ENCODE measurements at places on chromosomes 6 and 20. TPM values are rescaled to one million over a fixed set of nuclear protein-coding genes. Genes with fewer than 3 reads are reported as not detected.

DNA sequence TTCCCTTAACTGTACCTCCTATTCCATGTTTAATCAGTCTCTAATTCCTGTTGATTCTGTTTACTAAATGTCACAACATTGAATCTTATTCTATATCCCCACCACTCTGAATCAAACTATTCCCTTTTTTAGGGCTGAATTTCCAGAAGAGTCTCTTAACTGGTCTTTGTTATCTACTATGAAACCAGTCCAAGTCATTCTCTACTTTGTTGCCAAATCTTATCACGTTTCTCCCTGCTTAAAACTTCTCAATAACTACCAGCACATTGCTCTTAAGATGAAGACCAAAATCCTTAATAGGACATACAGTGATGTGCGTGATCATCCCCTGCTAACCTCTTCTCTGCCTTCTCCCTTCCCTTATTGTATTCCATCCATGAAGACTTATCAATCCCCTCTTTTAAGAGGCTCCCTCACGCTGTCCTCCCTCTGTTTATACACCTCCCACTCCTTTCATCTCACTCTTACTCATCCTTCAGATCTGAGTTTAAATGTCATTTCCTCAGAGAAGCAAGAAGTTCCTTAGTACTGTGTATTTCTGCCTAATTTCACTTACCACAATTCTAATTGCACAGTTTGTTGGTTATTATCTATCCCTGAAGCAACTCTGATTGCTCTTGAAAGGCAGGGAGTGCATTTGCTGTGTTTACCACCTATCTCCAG, 143.0 kb upstream of the AHI1 start:
- no peak for DNase-seq

GRCh38 chr6:89689732-89690131, 51.2 kb upstream of the LYRM2 start:
- no peak for DNase-seq

DNA sequence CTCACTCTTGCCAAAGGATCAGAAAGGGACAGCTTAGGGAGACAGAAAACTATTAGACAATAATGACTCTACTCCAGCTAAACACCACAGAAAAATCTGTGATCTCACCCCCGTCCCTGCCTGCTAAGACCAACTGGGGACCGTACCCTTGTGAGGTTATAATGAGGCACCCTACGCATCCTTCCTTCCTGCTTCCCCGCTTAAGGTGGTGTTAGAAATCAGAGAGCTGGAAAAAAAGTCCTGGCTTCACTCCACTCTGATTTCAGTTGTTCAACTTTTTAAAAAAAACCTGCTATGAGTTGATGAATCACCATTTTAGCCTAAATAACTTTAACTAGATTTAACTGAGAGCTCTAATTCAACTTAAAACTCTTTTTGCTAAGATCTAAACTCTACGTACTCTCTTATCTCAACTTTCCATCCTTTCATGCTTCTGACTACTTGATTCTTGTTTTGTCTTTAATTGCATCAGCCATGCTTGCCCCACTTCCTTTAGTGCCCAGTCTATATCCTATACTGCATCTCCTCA, 35.8 kb upstream of the TMEM14A start:
- no peak for DNase-seq

DNA sequence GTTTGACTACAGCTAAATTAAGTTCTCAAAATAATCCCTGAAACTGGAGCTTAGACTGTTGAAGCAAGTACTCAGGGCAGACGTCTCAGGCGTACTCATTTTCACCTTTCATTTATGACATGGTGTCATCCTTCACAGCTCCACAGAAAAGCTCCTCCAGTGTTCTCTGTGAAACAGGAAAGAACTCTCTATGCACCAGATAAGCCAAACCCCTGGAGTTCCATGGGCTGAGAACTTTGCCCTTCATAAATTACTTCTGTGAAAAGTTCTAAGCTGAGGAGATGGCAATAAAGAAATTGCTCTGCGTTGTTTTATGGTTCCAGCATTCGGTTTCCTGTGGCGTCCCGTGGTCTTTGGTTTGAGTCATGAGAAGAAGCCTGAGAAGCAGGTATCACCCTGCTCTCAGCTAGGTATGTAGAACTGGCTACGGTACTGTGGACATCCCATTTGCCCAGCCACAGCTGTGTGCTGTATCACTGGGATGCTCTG, 20.2 kb upstream of the RREB1 start:
- DNase-seq: no peak

DNA sequence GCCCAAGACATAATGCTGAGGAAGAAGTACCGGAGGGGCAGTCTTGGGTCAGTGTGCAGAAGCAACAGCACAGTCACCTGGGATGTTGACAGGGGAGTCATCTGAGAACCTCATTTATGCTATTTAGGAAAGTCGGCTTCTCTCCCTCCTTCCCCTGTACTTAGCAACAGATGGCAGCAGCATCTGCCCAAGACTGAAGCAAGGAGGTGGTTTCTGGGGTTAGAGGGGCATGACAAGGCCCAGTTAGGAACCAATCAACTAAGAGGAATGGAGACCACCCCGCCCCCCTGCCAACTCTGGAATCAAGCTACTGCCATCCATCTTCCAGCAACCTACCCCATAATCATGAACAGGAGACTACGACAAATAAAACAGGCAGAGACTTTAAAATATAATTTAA, 21.7 kb downstream of the RIPK1 start:
- no peak for DNase-seq

DNA sequence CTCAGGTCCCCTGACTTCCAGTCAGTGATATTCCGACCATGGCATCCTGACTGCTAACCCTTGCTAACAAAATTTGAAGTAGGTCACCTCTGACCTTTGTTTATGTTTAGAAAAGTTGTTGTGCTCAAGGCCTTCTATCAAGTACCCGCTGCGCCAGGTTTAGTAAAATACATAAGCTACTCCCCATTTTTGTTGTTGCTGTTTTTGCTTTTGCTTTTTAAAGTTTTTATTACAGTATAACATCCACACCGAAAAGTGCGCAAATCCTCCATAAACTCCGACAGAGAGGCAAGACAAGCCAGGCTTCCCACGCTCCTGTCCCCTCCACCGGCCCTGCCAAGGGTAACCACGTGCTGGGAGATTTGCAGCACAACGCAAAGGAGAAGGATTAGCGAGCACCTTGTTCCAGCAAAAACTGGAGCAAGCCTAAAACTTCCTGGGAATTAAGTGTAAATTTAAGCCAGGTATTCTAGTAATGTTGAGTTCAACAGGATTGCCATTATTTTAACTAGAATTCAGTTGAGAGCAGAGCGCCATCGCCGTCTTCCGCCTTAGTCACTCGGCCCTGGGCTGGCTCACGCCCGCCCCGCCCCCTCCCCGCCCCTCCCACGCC, 17.8 kb upstream of the HMGN4 start:
- no peak for DNase-seq

GRCh38 chr6:119655124-119655523, 305.6 kb upstream of the MAN1A1 start:
- no peak for DNase-seq

GRCh38 chr6:41697861-41698781, 37.3 kb downstream of the TFEB start:
- DNase-seq: peak; percentile 45

DNA sequence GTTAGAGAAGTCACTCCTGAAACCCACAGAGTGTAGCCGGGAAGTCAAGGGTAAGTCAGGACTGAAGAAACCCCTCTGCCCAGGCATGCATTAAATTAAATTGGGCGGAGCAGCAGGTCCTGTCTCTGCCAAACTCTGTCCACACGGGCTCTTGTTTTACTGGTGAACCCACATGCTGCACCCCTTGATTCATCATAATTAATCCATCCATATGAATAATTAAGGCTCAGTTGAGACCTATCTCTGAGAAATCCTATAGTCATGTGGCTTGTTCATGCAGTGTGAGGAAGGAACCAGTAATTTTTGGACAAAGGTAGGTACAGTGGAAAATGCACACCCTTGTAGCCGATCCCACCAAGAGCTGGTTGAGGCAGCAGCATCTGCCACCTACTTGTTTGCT, 43.0 kb downstream of the PXDC1 start:
- no peak for DNase-seq

- no peak for DNase-seq
These were observed at the start of gene DLK2 for GRCh38 chr6:43455531-43456428. DLK2 (minus strand) TSS chr6:43455548; CDS start chr6:43454825, 723 bp downstream.

- DNase-seq: no peak
These were observed 2.4 kb downstream of the C6orf89 start for GRCh38 chr6:36888115-36888643.

DNA sequence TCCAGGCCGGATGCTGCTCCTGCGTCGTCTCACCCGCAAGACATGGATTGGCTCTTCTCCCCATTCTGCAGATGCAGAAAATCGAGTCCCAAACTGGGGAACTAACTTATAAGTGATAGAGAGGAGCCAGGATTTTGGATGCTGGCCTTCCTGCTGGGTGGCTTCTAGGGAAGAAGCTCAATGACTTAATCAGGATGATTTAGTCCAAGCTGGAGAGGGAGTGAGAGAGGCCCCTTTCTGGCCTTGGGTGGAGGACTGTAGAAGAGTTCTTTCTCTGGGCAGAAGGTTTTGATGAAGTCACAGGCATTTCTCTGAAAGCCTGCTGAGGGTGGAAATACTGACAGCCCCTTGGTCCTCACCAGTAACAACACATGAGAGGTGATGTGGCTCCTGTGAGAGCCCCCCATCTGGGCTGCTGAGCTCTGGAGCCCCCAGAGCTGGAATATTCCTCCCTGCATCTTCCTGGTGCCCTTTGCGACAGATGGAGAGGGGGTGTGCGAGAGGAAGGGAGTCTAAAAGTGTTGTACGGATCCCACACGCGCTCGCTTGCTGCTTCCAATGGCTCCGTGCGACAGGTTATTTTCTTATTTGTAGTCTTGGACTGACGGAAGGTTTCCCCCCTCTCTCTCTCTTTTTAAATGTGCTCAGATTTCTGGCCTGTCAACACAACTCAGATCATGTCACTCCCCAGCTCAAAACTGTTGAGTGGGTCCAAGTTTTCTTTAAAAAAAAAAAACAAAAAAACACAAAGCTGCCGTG, 3.5 kb downstream of the SIRPA start:
- DNase-seq: no peak

DNA sequence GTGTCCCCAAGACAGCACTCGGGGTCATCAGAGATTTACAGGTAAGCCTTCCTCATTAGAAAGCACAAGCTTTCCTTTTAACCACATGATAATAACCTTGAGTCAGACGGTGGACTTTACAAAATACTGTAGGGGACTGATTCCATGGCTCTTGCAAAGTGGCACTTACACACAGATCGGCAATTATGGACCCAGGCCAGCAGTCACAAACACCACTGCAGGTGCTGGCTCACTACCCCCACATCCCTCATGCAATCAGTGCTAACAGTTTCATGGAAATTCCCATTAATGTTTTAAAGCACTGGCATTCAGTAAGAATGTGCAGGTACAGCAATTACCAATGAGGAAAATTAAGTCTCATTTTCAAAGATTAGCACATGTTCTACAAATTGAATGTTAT, 516.5 kb downstream of the PRKN start:
- no peak for DNase-seq

DNA sequence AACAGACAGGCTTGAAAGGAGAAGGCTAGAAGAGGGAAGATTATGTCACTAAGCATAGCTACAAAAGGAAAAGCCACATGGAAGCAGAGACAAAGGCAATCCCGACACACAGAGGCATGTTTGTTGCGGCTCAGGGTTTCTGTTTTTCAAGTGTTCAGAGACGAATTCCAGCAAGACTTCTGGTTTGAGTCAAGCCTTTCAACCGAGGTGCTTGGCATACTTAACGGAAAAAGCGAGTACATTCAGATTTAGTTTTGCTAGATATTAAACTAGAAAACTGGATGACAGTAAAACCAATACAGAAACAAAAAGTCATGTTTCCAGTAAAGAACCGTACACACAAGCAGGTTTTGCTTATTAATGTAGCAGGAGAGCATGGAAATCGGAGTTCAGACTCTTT, 27.2 kb downstream of the MCUR1 start:
- DNase-seq: no peak

- DNase-seq: peak; percentile 86
These were observed 60.8 kb upstream of the MAP3K4 start for GRCh38 chr6:160930547-160931377.

GRCh38 chr6:32047084-32047478, 8.9 kb downstream of the CYP21A2 start:
- DNase-seq: no peak

DNA sequence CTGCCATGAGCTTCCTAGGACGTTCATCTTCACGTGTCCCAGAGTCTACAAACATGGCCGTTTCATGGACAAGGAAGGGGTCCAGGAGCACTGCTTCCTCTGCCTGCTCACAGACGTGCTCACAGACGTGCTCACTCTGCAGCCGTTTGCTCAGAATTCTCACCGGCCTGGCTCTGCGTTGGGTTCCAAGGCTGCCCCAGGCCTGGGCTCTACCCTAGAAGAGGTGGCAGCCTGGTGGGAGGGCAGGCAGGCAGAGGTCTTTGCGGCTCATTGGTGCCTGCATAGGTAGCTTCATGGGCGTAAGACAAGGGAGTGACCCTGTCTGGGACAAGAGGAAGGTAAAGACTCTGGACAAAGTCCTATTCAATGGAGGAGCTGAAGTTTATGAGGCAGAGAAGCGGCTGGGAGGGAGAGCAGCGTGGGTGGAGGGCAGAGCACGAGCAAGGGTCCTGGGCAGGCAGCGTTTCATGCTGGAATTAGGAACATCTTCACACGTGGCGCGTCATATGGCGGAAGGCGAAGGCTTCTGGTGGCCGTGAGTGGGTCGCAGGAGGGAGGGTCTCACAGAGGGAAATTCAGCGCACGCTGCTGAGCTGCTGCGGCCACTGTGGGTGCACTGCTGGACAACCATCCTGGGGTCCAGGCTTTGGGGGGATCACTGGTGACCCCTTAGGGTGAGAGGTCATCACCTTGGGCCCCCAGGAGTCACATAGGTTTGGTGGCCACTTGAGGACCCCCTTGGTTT, 138.2 kb downstream of the PHACTR3 start:
- DNase-seq: no peak

DNA sequence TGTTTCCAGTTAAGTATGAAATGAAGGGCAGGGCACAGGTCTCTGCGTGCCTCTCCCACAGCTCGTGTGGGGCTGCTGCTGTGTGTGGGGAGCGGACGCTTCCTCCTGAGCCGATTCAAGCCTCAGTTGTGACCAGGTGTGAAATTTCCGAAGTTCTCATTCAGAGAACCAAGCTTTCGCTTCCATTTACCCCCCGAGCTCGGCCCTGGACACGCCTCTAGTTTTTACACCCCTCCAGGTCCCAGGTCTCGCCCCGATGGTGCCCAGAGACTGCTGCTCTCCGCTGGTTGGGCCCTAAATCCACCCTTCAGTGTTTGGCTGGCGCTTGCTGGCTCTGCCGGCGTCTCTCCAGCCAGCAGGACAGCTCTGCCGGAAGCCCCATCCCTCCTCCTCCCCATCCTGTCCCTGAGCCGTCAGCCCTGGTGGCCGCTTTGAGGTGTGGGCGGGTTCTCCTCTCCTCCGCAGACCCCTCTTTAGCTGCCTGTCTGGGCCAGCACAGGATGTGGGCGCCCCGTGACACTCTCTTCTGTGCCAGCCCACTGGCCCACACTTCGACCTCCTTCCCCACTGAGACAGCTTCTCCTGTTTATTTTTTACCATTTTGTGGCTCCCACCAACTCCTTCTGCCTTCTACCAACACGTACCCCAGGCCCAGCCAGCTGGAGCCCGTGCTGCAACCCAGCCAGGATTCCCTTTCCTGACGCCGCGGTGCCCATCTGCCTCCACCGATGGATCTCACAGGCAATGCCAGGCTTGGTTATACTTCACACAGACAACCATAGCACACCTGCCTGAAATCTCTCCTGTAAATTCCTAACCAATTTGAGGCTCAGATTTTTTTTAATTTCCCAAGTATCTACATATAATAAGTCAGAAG, 142.8 kb downstream of the DLL1 start:
- DNase-seq: no peak

The BLCAP gene
- total RNA-seq: 178 TPM

The CRIP3 gene
- total RNA-seq: 1.1 TPM

The LRRC73 gene
- total RNA-seq: 0.28 TPM

The PI16 gene
- 20.5 TPM for total RNA-seq

The DPPA5 gene
- total RNA-seq: not detected

The CRISP3 gene
- 0.80 TPM for total RNA-seq

The MBOAT1 gene
- 10.7 TPM for total RNA-seq

Data from endothelial cell (in vitro differentiated cells).